ENCODE measurements at places on chromosomes 2 and 18.

DNA sequence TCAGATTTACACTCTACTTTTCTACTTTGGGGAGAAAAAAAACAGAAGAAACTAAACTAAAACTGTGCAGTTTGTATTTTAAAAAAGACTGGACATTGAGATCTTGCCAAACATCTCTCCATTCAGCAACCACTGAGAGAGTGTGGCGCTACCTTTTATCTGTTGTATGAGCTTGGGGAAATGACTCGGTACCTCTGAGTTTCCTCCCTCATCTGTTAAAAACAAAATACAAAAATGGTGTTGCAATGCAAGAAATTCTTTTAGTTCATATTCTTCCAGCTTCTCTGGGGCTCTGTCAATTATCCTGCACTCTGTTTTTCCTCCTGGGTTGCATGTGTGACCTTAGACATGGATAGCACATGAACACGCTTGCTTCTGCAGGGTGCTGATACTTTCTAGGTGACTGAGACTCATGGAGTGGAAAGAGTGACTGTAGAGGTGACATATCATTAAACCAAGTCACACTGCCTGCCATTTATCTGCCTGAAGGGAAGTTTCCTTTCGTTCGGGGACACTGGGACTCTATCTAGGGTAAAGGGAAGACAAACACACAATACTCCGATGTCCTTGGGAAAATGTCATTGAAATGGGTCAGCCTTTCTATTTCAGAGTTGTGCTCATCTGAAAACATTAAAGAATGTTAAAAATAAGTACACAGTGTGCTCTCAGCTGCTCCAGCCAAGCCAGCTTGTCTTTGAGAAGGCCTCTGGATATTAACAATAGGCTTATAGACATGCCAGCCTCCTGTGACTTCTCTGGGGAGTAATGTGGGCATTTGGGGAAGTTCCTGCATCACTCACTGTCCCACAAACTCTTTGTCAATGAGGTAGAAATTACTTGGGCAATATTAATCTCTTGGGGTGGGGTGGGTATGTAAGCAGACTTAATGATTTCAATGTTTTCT lies 91.4 kb downstream of the TRIB2 start:
- no peak for DNase-seq

GRCh38 chr2:221655300-221655699 lies 83.2 kb upstream of the EPHA4 start:
- DNase-seq = no peak

GRCh38 chr18:79283929-79284328 lies 111.8 kb upstream of the NFATC1 start:
- DNase-seq = no peak

DNA sequence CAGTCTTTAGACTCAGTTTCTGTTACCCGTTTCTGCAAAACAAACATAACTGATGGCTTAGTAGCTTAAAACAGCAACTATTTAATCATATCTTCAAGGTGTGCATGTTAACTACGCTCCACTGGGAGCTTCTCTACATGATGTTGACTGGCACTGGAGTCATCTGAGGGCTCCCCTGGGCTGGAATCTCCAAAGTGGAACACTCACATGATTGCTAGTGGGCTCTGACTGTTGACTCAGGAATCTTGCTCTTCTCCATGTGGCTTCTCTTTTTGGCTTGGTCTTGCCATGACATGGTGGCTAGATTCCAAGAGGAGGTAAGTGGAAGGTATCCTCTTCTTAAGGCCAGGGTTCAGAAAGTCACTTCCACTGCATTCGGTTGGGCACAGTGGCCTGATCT lies 160.8 kb downstream of the PMAIP1 start:
- DNase-seq = no peak
